ENCODE measurements at places on chromosomes 6 and 20. TPM values are rescaled to one million over a fixed set of nuclear protein-coding genes. Genes with fewer than 3 reads are reported as not detected.
A peak's percentile ranks its signal among the peaks of the same experiment; 100 is the strongest.

GRCh38 chr6:2480267-2480966, 235.0 kb upstream of the GMDS start:
- DNase-seq, result no peak

- DNase-seq, result no peak
Measured at GRCh38 chr20:25084626-25085187, 2.8 kb upstream of the VSX1 start.

DNA sequence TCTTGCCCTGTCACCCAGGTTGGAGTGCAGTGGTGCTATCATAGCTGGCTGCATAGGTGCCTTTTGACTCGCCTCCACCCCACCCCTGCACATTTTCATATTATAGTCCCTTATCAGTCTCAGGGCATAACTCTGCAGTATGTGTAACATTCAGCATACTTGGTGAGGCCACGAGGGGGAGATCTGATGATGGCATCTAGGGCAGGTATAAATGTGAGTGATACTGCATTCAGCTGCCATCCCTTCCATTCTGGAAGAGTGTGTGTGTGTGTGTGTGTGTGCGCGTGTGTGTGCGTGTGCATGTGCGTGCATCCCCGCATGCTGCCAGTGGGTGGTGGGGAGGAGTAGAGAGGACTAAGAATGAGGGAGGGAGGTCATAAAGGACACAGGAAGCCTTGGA, 81.4 kb downstream of the JARID2 start:
- no peak for DNase-seq

DNA sequence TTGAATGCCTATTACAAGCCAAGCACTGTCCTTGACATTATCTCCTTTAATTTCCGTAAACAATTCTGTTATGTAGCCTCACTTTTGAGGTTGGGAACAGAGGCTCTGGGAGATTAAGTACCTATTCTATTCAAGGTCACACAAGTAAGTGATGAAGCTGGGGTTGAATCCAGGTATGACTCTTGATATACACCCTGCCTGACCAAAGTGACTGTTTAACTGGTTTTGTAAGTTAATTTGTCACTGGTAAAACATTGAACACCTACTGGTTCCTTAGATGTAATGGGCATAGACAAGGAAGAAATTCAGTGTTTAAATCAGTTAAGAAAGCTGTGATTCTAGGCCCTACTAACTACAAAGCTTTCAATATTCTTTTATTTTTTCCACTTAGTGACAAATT, 22.9 kb downstream of the GTF2H5 start:
- DNase-seq, result no peak

DNA sequence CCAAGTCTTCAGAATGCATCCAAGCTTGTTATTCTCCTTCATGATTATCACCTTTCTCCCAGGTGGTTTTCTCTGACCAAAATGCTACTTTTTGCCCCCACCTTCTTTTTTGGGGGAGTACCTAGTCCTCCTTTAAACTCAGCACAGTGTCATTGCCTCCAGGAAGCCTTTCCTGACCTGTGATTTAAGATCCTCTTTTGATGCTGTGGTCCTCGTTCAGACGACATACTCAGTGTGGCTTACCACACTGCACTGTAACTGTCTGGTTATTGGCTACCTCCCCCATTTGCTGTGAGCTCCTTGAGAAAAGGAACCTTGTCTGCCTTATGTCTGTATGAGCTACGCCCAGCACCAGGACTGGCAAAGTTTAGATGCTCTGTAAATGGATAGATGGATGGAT, 14.6 kb downstream of the SAYSD1 start:
- DNase-seq, result peak; percentile 68

DNA sequence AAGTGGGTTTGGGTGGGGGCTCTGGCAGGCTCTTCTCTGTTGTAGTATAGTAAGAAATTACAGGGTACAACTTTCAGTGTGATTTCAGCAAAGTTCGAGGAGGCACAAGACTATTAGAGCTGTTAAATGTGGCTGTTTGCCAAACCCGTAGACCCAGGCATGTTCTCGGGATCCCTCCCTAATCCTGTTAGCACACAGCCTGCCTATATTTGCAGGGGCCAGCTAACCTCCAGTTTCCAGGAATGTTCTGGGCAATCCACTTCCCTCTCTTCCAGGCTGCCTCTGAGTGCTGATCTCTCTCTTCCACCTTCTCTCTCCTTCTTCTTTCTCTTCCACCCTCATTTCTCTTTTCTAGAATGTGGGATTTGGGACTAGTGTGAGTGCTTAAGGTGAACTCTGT, 34.8 kb upstream of the ZFP64 start:
- DNase-seq, result no peak

GRCh38 chr20:33832103-33832804, 21.1 kb downstream of the CHMP4B start:
- no peak for DNase-seq

DNA sequence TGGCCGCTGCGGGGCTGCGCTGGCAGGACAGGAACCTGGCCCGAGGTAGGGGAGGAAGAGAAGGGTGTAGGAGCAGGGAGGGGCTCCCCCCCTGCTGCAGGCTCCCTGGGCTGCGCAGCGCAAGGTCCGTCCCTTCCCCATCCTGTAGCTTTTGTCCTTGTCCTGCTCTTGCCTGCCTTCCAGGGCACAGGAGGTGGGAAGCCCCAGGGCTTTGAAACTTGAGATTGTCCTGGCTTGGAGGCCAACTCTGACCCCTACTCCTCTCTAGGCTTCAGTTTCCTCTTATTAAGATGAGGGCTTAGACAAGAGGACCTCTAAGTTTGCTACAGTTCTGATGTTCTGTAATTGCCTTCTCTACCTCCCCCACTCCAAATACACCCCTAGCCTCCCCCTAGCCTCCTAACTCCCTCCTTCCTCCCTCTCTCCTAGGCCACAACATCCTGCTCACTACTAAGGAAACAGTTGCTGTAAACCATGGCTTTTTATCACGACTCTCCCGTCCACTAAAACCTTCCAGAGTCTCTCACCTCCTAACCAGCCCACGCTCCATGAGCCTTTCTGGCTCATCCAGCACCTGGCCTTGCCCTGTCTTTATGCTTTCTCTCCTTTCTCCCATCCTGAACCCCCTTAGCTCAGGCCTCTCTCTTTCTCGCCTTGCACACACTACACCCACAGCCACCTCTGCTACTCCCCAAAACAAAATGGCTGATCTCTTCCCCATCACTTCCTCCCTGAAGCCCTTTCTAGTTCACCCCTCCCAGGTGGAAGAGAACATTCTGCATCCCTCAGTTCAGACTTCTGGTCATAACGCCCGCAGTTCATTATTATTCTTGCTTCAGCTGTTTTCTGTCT, 10.2 kb downstream of the UNC5CL start:
- DNase-seq, result no peak

MTCH1 gene
- total RNA-seq, result 126 TPM

NANP gene
- 6.2 TPM for total RNA-seq

GRM1 gene
- not detected for total RNA-seq

C6orf132 gene
- total RNA-seq, result 0.15 TPM

BMP5 gene
- not detected for total RNA-seq

TMEM30A gene
- 54.8 TPM for total RNA-seq

OLIG3 gene
- 0.26 TPM for total RNA-seq
